ENCODE measurements at places on chromosomes 12 and 14.

GRCh38 chr14:101254805-101255764 is 306.2 kb upstream of the DIO3 start:
- DNase-seq: no peak
- peaks cover 18% of the 10 kb centered on the region for H3K27me3 ChIP-seq
- no peaks in the 10 kb centered on the region for H3K36me3 ChIP-seq
- no peak overlapping the region for H3K4me3 ChIP-seq
- H3K4me1 ChIP-seq: no peaks in the 10 kb centered on the region

GRCh38 chr14:101859538-101859902 is 98.0 kb downstream of the PPP2R5C start:
- peaks cover 27% of the 10 kb centered on the region for H3K4me1 ChIP-seq
- H3K36me3 ChIP-seq: peaks cover 14% of the 10 kb centered on the region
- H3K4me3 ChIP-seq: no peak overlapping the region
- H3K27ac ChIP-seq: no peak overlapping the region
- no peak for DNase-seq
- no peaks in the 10 kb centered on the region for H3K27me3 ChIP-seq

DNA sequence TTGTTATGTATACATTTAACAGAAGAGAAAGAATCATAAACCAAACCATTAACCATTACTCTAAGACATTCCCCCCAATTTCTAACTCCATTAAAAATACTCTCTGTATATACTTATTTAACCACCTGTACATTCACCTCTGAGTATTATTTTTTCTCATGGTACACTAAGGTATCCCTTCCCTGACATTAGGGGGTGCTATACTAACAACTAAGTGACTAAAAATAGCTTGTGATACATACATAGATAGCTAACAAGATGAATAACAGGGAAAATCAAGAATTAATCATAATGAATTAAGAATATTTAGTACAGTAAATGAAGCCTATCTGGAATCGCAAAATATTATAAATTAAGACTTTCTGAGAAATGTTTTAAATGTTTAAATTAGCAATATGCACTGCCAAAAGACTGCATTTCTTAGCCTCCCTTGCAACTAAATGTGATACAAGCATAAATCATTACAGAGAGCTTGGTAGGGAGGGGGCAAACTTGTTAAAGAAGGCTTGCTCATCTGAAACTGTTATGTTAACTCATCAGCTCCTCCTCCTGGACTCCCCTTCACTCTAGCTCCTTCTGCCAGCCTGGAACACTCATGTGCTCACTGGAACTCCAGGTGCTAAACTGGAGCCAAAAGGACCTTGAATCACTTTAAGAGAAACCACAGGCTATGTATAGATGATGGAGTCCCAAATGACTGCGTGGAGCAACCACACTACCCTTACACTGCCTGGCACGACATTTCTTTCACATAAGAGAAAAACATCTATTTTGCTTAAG is 14.9 kb downstream of the C2CD5 start:
- peak overlapping the region; percentile 20 for H3K4me3 ChIP-seq
- H3K4me1 ChIP-seq: peaks cover 49% of the 10 kb centered on the region
- DNase-seq: peak; percentile 35
- peaks cover 33% of the 10 kb centered on the region for H3K36me3 ChIP-seq

GRCh38 chr14:90732718-90733117 is 83.5 kb downstream of the TTC7B start:
- peaks cover 5% of the 10 kb centered on the region for H3K36me3 ChIP-seq
- H3K27me3 ChIP-seq: no peaks in the 10 kb centered on the region
- H3K4me3 ChIP-seq: no peak overlapping the region
- no peak for DNase-seq
- H3K27ac ChIP-seq: no peak overlapping the region

- H3K27ac ChIP-seq: no peak overlapping the region
- no peak for DNase-seq
- no peaks in the 10 kb centered on the region for H3K36me3 ChIP-seq
- H3K27me3 ChIP-seq: peaks cover 21% of the 10 kb centered on the region
These were observed 71.1 kb upstream of the CCND2 start for GRCh38 chr12:4202487-4202886.

GRCh38 chr12:104414581-104415341 is 42.0 kb upstream of the CHST11 start:
- H3K27ac ChIP-seq: no peak overlapping the region
- DNase-seq: no peak
- peaks cover 8% of the 10 kb centered on the region for H3K27me3 ChIP-seq

- no peaks in the 10 kb centered on the region for H3K27me3 ChIP-seq
- H3K27ac ChIP-seq: no peak overlapping the region
- H3K4me3 ChIP-seq: no peak overlapping the region
- DNase-seq: no peak
These were observed 50.8 kb upstream of the BBS10 start for GRCh38 chr12:76399040-76399439.

DNA sequence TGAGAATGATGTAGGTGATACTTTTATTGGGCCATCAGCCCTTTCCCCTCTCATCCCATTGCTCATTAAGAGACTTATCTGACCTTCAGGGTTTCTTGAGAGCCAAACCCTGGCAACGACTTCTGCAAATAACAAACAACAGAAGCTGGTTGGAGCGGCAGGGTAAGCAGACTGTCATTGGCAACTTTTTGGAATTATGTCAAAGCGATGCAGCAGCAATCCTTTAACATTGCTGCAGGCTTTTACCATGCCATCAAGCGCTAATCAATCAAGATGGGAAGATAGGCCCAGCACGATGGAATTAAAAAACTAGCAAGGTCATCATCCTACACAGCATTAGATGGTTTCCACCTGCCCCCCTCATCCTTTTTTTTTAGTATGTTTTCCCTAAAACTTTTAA is 406.1 kb upstream of the PDE3A start:
- H3K4me1 ChIP-seq: no peaks in the 10 kb centered on the region
- DNase-seq: no peak
- no peak overlapping the region for H3K4me3 ChIP-seq
- no peaks in the 10 kb centered on the region for H3K27me3 ChIP-seq
- H3K36me3 ChIP-seq: no peaks in the 10 kb centered on the region

DNA sequence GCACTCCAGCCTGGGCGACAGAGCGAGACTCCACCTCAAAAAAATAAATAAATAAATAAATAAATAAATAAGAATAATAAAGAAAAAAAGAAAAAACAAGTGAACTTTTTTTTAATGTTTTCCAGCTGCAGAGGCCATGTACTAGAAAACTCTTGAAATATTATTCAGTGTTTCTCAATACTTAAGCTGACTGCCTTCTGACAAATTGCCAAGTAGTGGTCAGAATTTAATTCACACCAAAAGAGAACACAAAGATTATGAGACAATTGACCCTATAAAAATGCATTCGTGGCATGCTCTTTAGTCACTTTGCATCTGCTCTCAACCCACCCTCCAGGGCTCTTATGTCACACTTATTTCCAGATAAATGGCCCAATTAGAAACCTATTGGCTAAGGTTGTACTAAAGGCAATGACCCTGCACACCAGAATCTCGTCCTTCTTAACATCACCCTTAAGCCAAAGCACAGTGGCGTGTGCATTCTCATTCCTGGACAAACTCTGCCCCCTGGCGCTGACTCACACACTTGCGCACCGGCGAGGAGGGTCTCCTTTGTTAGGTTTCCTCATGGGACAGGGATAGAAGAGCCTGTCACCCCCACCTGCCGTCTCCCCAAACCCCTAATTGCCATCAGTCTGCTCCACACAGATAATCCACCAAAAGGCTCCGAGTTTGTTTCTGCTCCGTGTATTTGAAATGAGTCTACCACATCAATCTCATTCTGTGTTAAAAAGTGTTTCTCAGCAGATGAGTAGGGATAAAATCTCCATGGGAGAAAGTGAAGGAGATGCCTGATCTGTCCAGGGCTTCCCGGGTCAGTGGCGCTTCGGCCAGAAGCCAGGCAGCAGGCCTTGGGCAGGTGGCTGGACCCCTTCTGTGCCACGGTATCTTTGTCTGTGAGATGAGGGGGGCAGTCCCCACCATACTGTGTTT is 73.1 kb upstream of the CEP83 start:
- H3K27ac ChIP-seq: no peak overlapping the region
- peak; percentile 34 for DNase-seq
- H3K27me3 ChIP-seq: peaks cover 13% of the 10 kb centered on the region
- no peak overlapping the region for H3K4me3 ChIP-seq

- H3K27me3 ChIP-seq: peaks cover 6% of the 10 kb centered on the region
- H3K36me3 ChIP-seq: peaks cover 16% of the 10 kb centered on the region
- H3K27ac ChIP-seq: no peak overlapping the region
- H3K4me1 ChIP-seq: peaks cover 40% of the 10 kb centered on the region
These were observed 910 bp upstream of the NOPCHAP1 start for GRCh38 chr12:104985206-104985605.

GRCh38 chr14:77844802-77845201 is 44.9 kb downstream of the ADCK1 start:
- no peak overlapping the region for H3K4me3 ChIP-seq
- no peak overlapping the region for H3K27ac ChIP-seq
- H3K4me1 ChIP-seq: no peaks in the 10 kb centered on the region
- no peaks in the 10 kb centered on the region for H3K36me3 ChIP-seq
- no peaks in the 10 kb centered on the region for H3K27me3 ChIP-seq

- no peak overlapping the region for H3K27ac ChIP-seq
- DNase-seq: no peak
- no peaks in the 10 kb centered on the region for H3K4me1 ChIP-seq
- H3K4me3 ChIP-seq: no peak overlapping the region
- H3K36me3 ChIP-seq: peaks cover 44% of the 10 kb centered on the region
- H3K27me3 ChIP-seq: peaks cover 5% of the 10 kb centered on the region
These were observed 39.8 kb downstream of the RNF34 start for GRCh38 chr12:121439715-121440114.

- no peak overlapping the region for H3K27ac ChIP-seq
- DNase-seq: no peak
- H3K36me3 ChIP-seq: peaks cover 80% of the 10 kb centered on the region
- no peak overlapping the region for H3K4me3 ChIP-seq
- H3K4me1 ChIP-seq: no peaks in the 10 kb centered on the region
These were observed 33.3 kb downstream of the DYNC1H1 start for GRCh38 chr14:101997429-101998336.

DNA sequence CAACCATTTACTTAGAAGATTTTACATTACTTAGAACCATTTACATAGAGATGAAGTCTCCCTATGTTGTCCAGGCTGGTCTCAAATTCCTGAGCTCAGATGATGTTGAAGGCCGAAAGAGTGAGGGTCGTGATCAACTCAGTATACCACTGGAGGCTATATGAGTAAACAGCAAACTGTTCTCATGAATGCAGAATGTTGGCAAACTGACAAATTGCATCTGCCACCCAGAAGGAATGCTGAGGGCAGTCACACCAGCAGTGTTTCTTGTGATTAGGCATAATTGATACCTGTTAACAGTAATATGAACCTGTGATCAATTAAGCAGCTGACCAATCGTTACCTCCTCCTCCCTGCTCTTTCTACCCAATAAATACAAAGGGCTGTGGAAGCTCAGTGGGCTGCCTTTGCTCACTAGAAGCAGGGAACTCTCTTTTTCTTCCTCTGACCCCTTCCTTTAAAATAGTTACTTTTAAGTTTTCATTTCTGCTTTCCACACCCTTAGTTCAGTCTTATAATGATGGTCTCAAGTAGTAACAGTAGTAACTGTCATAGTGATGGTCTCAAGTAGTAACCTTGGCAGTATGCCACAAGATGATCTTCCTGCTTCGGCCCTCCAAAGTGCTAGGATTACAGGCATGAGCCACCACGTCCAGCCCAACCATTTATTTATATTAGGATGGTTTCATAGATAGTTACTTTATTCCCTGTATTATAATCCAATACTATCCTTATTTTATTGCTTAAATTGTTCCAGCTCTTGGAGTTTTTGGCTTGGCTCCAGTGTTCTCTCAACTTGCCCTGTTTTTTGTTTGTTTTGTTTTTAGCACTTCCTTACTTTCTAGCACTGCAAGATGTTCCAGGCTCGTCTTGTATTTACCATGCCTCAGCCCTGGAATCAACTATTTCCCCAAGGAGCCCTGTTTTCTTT is 25.8 kb downstream of the LIMA1 start:
- H3K36me3 ChIP-seq: no peaks in the 10 kb centered on the region
- no peaks in the 10 kb centered on the region for H3K27me3 ChIP-seq
- 0 out of 2 replicates have a peak overlapping the region, but pooled peaks have one; percentile 1 for H3K4me3 ChIP-seq
- peaks cover 63% of the 10 kb centered on the region for H3K4me1 ChIP-seq
- H3K27ac ChIP-seq: peak overlapping the region; percentile 37

DNA sequence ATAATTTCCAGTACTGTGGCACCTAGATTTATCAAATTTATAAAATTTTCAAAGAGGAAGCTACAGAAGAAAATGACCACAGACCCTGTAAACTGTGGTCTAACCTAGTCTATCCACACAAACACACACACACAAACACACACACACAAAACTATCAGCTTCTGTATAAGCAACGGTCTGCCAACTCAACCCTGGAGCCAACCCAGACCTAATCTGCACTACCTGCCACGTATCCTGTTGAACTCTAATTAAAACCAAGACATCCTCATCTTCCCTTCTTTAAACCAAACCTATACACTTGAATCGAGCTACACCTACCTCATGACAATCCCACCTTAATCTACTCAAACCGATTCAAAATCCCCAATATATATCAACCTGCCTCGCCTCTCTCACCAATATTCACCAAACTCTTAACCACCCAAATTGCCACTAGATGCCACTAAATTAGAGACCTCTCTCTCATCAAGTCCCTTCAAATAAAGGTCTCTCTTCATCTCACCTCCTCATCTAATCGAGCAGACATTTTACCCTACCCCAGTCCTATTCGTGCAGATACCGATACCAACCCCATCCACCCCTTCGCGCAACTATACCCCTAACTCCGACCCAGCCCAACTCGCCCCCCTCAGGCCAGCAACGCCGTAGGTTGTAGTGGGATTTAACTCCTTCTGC is 808 bp downstream of the ACIN1 start:
- peaks cover 40% of the 10 kb centered on the region for H3K4me1 ChIP-seq
- peaks cover 26% of the 10 kb centered on the region for H3K36me3 ChIP-seq
- no peak overlapping the region for H3K27ac ChIP-seq
- no peak for DNase-seq
- H3K27me3 ChIP-seq: no peaks in the 10 kb centered on the region

- no peak overlapping the region for H3K27ac ChIP-seq
- H3K4me3 ChIP-seq: no peak overlapping the region
- peaks cover under 1% of the 10 kb centered on the region for H3K27me3 ChIP-seq
These were observed 170.1 kb downstream of the ADGRD1 start for GRCh38 chr12:131123817-131124216.

GRCh38 chr12:65188179-65188701 is 18.9 kb downstream of the LEMD3 start:
- H3K4me3 ChIP-seq: no peak overlapping the region
- H3K27me3 ChIP-seq: no peaks in the 10 kb centered on the region
- H3K36me3 ChIP-seq: peaks cover 14% of the 10 kb centered on the region
- H3K4me1 ChIP-seq: peaks cover 22% of the 10 kb centered on the region
- H3K27ac ChIP-seq: no peak overlapping the region
- DNase-seq: no peak

GRCh38 chr12:124530637-124531263 is 36.7 kb downstream of the NCOR2 start:
- no peak overlapping the region for H3K27ac ChIP-seq
- peaks cover 4% of the 10 kb centered on the region for H3K36me3 ChIP-seq
- H3K27me3 ChIP-seq: peaks cover 7% of the 10 kb centered on the region

GRCh38 chr14:54343272-54344121 is 53.3 kb upstream of the CDKN3 start:
- peaks cover 18% of the 10 kb centered on the region for H3K4me1 ChIP-seq
- H3K27me3 ChIP-seq: no peaks in the 10 kb centered on the region
- H3K4me3 ChIP-seq: no peak overlapping the region

Data from HFFc6 (cell line).